Brain microvascular endothelial cell (primary cell): ENCODE measurements at places on chromosomes 5 and 9.

- no peak for DNase-seq
Observed at GRCh38 chr5:39846144-39846543, 421.4 kb upstream of the DAB2 start.

DNA sequence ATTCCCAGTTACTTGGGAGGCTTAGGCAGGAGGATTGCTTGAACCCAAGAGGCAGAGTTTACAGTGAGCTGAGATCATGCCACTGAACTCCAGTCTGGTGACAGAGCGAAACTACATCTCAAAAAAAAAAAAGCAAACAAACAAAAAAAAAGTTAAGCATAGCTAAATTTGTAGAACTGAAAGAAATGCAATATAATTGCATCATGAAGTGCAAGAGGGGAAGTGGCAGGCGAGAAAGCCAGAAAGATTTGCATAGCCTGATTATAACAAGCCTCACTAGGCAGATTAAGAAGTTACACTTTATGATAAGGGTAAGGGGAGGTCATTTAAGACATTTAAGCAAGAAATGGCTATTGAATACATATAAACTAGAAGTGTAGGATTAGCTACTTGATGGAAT is 187.1 kb downstream of the EDIL3 start:
- no peak for DNase-seq

GRCh38 chr5:170427672-170428236 is 38.6 kb upstream of the KCNMB1 start:
- DNase-seq: no peak

- DNase-seq: no peak
Observed at GRCh38 chr9:9783211-9783610, 829.6 kb downstream of the PTPRD start.
